ENCODE measurements at places on chromosomes 16 and 17.
A peak's percentile ranks its signal among the peaks of the same experiment; 100 is the strongest.

DNA sequence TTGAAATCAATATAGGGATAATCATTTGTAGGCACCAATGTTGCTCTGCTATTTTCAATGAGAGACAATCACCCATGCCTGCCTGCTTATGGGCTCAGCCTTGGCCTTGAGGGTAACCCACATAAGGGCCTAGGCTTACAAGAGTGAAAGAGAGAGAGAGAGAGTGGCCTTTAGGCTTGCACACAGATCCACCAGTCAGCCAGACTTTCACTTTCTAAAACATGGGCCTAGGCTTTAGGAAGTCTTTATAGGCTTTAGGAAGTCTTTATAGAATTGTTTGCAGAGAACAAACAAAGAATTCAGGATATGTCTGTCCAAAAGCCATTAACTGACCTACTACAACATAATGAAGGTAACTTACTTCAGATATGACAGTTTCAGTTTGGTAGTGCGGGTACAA lies 3.4 kb downstream of the ABCA9 start:
- DNase-seq, result no peak

DNA sequence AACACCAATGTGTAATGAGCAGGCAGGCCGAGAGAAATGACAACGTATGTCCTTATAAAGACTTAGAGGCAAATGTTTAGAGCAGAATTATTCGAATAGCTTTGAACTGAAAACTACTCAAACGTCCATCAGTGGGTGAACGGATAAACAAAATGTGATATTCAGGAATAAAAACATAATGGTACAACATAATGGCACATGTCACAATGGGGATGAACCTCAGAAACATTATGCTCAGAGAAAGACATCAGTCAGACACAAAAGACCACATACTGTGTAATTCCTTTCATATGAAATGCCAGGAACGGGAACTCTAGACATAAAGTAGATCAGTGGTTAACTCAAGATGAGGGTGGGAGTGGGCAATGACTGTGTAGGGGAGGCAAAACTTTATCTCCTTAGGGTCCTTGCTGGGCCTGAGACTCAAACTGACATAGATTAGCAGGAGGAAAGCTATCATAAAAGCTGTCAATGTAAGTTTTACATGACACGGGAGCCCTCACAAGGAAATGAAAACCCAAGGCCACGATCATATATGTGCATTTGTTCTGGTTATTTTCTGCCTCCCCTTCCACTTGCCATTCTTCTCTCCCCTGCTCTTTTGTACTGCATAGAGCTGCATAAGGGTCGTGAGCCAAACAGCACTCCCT lies 14.8 kb upstream of the ARL4D start:
- DNase-seq, result no peak

- DNase-seq, result no peak
Measured at GRCh38 chr17:40515011-40515410, 13.6 kb upstream of the TNS4 start.

- no peak for DNase-seq
Measured at GRCh38 chr17:82841921-82842596, 2.2 kb upstream of the ZNF750 start.

GRCh38 chr16:56844056-56844455 lies 21.0 kb upstream of the SLC12A3 start:
- DNase-seq, result no peak

DNA sequence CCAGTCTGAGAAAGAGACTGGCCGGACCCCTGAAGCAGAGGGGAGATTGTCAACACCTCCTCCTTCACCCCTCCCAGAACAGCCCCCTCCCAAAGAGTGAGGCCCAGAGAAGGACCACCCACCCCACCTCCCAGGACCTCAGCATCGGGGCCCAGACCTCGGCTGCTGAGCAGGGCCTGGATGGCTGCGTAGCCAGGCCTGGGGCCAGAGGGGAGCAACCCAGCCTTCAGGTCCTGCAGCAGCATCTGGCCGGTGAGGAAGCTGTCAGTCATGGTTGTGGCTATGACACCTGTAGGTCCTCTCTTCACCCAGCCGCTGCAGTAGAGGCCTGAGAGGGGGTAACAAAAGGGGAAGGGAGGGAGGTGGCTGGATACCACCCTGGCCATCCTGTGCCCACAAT lies 3.2 kb upstream of the GRIN2C start:
- no peak for DNase-seq

- no peak for DNase-seq
Measured at GRCh38 chr17:63436523-63437110, 9.5 kb downstream of the CYB561 start.

GRCh38 chr17:49588726-49589576 lies 13.3 kb downstream of the NXPH3 start:
- DNase-seq, result peak; percentile 74

DNA sequence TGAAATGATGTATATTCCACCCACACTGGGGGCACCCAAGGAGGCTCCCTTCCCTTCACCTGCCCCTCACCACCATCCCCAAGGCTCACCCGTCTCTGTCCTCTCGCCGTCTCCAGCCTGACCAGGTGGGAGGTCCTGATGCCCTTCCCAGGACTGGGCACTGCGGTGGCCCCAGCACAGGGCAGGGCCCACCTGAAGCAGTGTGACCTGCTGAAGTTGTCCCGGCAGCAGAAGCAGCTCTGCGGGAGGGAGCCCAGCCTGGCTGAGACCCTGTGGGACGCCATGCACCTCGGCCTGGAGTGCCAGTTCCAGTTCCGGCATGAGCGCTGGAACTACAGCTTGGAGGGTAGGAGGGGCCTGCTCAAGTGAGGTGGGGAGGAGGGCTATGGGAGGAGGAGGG lies 9.9 kb downstream of the PPY start:
- DNase-seq, result no peak

DNA sequence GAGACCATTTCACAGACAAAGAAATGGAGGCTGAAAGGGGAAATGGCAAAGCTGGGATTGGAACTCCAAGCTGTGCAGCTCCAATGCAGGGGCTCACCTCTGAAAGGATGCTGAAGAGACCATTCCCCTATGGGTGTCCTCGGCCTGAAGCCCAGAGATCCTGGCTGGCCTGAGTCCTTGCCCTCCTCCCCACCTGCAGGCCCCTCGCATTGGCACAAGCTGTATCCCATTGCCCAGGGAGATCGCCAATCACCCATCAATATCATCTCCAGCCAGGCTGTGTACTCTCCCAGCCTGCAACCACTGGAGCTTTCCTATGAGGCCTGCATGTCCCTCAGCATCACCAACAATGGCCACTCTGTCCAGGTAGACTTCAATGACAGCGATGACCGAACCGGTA lies 2.6 kb downstream of the CA7 start:
- DNase-seq, result no peak

DNA sequence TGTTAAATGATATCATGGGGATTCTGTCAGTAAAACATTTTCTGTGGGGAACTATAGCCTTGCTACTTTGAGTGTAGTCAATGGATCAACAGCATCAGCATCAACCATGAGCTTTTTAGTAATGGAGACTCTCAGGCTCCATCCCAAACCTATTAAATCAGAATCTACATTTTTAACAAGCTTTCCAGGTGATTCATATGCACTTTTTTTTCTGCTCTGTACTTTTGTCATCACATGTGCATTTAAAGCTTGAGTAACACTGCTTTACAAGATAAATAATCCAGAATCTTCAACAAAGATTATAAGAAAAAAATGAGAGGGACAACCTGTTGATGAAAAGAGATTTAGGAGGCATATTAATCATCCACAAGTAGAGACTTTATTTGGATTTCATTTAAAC lies 23.5 kb downstream of the NUP93 start:
- DNase-seq, result no peak

DNA sequence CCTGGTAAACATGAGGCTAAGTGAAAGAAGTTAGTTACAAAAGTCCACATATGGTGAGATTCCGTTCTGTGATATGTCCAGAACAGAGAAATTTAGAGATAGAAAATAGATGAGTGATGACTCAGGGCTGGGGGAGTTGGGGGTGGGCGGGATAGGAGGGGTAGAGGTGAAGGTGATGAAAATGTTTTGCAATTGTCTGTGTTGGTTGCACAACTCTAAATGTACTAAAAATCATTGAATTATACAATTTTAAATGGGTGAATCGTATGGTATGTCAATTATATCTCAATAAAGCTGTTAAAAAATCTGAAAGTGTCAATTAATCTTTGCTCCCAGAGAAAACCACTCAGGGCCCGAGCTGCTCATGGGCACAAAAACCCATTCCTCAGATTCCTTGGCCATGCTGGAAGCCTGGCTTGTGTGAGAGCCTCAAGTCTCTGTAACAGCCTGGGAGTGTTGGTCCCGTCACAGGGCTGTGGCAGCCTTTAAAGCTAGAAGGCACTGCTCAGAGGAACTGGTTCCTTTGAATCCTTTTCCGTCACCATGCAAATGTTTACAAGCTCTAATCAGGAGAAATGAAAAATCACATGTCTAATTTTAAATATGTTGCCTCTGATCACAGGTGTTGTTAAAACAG lies 225.3 kb downstream of the WWOX start:
- DNase-seq, result no peak

DNA sequence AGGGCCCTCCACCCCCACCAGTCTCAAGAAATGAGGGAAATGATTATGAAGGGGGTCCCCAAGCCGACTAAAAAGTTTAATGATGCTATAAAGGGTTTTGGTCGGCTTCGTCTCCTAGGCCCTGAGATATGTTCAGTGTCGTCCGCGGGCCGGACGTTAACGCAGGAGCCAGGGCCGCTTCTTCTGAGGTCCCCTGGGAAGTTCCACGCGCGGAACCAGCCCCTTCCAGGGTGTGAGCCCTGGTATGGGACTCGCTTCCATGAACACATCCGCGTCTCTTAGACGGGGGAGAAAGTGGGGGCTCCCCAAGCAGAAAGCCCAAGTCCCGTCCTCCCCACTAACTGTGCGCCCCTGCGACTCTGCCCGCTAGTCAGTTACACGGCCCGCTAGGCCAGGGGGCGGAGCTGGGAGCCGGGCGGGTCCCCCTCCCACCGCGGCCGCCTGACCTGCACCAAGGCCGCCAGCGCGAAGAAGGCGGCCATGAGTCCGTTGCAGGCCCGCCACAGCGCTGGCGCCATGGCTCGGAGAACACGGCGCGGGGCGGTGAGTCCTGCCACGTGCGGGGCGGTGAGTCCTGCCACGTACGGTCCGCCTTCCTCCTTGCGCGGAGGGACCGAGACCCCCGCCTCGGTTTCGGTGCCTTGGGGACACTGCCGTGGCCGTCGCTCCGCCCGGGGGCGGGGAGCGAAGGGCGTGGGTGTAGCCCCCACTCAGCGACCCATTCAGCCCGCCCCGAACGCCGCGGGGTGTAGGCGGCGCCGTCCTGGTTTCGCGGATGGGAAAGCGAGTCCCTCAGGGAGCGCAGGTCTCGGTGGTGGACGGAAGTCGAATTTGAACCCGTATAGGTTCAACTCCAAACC lies at the start of gene TMEM220:
TSS of gene TMEM220 (minus strand) at position 690 of the 860 bp plus-strand sequence. CDS start at position 518, 172 bp downstream.
- peak; percentile 92 for DNase-seq

DNA sequence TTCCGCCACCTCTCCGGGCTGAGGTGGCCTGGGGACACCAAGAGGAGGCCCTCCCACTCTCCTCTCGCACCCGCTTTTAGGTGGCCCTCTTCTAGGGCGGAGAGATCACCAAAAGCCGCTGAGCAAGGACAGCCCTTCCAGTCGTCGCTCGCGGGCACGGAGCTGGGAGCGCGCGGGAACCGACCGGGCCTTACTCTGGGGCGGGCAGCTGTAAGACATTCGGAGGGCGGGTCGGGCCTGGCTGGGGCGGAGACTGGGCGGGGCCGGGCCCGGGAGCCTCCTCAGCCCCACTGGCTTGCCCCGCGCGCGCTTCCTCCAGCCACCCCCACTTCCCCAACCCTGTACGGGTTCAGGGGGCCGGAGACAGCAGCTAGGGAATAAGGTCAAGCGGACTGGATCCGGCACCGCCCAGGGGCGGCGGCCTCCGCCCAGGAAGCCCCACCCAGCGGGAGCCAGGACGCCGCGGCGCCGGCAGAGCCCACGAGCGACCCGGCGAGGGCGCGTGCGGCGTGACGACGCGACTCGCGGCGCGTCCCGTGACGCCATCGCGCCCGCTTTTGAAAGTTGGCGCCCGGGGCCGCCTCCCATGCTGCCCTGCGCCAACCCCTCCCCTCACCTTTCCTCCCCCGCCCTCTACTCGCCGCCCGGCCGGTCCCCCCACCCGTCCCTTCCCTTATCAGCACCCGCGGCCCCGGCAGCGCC lies 351 bp upstream of the CTCF start:
- peak; percentile 99 for DNase-seq

- peak; percentile 90 for DNase-seq
Measured at GRCh38 chr16:67514382-67514828, 14.2 kb upstream of the RIPOR1 start.

DNA sequence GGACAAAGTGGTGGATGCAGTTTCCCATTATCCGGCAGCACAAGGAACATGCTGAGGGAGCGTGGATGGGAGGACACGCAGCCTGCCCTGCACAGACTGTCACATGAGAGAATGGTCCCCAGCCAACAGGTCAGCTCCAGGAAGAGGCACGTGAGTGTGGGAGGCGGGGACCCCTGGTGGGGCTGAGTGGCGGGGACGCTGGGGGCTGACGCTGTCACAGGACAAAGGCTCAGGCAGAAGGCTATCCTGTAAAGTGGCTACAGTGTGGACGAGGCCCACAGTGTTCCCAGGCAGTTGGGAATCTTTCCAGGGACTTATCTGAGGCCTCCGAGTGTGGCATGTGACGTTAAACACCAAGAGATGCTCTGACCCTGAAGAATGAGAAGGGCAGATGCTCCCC lies 30.4 kb downstream of the MBTPS1 start:
- no peak for DNase-seq

GRCh38 chr17:8409966-8410882 lies 12.6 kb upstream of the RNF222 start:
- DNase-seq, result peak; percentile 92

- DNase-seq, result no peak
Measured at GRCh38 chr17:66945147-66945835, 19.2 kb upstream of the CACNG4 start.

- no peak for DNase-seq
Measured at GRCh38 chr17:31509805-31510177, 118.3 kb downstream of the RAB11FIP4 start.
